ENCODE measurements at places on chromosomes 5 and 9. TPM values are rescaled to one million over a fixed set of nuclear protein-coding genes. Genes with fewer than 3 reads are reported as not detected.

Gene ZNF483
- total RNA-seq, result 1.1 TPM

Gene FAM170A
- not detected for total RNA-seq

DNA sequence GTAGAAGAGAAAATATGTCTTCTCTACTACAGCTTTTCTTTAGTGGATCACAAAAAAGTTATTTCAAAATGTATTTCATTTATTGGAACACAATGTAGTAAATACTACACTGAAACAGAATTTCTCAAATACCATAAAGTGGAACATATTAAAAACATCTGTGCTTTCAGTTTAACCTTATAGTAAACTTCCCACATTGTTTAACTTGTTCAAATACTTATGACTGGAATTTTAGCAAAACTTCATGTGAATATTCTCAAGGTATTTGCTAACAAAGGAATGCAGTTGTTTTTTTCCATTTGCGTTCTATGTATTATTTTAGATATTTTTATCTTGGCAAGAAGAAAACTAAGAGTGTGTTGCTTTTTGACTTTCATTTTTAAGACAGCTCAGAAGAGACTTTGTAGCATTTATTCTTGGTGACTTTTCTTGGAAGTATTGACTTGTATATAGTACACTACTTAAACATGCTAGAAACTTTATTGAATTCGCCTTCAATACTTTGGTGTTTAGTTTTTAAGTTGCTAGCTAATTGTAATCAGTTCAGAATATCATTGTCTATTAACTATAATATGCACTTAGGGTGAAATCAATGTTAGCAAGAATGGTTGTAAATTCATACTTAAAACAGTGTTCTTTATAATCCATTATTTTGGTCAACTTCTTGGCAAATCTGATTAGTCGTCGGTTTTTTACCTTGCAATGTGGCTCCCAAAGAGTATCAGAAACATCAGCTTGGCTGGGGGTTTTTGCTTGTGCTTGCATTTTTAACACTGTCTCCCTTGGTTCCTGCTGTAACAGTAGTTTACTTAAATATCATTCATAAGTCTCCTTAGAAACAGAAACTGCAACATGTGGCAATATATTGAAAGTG, 5.0 kb upstream of the RHOBTB3 start:
- DNase-seq, result no peak

DNA sequence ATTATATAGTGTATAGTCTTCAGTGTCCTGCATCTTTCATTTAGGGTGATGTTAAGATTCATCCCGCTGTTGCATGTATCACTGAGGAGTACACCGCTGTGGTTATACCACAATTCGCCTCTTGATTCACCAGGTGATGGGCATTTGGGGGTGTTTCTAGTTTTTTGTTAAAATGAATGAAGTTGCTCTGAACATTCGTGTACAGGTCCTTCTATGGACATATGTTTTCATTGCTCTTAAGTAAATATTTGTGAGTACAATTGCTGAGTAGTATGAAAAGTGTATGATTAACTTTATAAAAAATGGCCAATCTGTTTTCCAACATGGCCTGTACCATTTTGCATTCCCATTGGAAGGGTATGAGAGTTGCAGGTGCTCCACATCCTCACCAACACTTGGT, 61.7 kb downstream of the PLAC8L1 start:
- no peak for DNase-seq

- no peak for DNase-seq
Observed at GRCh38 chr9:131977109-131977838, 102.4 kb downstream of the MED27 start.

- DNase-seq, result no peak
Observed at GRCh38 chr9:113513536-113513935, 50.0 kb downstream of the RGS3 start.

- no peak for DNase-seq
Observed at GRCh38 chr5:55557123-55557522, 22.4 kb upstream of the PLPP1 start.

Measured in activated T-cell treated with anti-CD3 and anti-CD28 coated beads, Interleukin-2, amount 50 U/mL, for 4 hours (primary cell).